Stimulated activated CD4-positive, alpha-beta T cell treated with anti-CD3 and anti-CD28 coated beads, Interleukin-1b, Interleukin-23, amount 100 ng/mL, for 24 hours (primary cell): ENCODE measurements at places on chromosomes 2 and 18.

DNA sequence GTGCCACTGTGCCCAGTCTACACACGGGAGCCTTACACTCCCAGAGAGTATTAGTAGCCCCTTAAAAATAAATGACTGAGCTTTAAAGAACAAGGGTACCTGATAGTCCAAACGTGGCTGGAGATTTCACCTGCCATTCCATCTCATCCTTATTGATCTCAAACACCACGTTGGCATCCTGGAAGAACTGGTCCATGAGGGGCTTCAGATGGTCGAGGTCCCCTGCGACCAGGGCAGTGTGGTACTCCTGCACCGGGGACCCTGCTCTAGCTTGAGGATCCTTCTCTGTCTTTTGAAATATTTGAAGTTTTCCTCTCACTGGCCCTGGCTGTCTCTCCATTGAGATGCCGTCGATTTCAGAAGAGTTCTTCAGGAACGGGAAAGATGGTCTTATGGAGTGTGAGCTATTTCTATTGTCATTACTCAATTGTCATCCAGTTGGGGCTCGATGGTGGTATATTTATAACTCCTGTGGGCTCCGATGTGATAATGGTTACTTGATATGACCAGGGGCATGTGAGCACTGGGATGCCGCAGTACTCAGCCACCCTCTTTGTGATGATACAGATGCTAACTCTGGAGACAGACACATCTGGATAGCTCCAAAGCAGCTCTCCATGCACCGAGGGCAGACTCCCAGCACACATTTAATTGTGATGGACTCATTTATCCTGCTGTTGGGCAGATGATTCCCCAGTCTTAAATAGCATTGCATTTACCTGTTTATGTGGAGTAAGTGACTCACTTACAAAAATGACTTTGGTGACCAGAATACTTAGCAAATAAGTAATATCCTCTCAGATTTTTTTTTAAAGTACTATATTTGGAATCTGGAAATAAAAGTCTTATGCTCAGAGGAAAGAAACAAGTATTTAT lies 22.8 kb downstream of the ASB18 start:
- no peak for DNase-seq

DNA sequence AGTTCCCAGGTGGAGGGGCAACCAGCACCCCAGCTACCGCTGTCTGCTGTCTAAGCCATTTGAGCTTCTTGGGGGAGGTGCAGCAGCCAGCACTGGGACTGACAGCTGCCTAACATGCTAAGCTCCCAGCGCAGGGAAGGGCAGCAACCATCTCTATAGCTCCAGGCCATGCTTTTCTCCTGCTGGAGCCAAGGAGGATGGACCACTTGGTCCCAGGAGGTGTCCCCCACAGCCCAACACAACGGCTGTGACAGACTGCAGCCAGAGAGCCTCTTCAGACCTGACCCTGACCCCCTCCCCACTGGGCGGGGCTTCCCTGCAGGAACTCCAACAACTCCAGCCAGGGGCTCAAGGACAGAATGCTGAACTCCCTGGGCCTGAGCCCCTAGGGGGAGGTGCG lies 370.6 kb upstream of the REG3G start:
- DNase-seq: no peak

DNA sequence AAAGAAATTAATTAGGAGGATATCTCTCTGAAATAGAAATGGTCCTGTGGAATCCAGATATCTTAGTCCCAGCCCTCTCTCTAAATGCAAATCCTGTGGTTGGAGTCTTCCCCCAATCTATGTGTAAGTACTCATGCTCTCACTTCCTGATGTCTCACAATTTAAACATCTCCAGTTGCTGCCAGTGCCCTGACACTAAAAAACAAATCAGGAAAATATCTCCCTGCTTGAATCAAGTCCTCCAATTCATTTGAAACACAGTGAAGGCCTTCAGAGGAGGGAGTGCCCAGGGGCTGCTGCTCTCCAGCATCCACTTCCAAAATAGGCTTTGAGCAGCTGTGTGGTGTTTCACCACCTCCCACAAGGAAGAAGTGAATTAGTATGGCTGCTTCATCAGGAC lies 413.8 kb downstream of the RAD51AP2 start:
- no peak for DNase-seq

- no peak for DNase-seq
Observed at GRCh38 chr2:196925051-196925767, 1.3 kb downstream of the PGAP1 start.

- DNase-seq: no peak
Observed at GRCh38 chr18:27645929-27646328, 460.8 kb upstream of the CHST9 start.

GRCh38 chr18:21242780-21243401 lies 859 bp downstream of the GREB1L start:
- DNase-seq: no peak

DNA sequence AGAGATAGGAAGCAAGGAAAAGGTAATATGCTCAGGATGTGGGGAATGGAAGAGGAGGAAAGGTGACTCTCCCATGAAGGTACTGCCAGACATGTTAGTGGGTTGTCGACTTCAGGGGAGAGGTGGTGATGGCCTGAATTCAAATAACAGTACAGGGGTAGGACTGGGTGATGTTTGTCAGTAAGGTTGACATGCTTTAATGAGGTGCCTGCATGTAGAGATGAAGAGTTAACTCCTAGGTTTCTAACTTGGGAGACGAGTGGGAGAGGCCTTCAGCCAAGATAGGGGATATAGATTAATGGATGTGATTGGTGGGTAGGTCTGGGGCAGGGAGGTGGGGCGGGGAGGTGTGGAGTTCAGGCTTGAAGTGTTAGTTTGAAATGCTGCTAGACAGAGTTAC lies 2.6 kb downstream of the NAPG start:
- no peak for DNase-seq

DNA sequence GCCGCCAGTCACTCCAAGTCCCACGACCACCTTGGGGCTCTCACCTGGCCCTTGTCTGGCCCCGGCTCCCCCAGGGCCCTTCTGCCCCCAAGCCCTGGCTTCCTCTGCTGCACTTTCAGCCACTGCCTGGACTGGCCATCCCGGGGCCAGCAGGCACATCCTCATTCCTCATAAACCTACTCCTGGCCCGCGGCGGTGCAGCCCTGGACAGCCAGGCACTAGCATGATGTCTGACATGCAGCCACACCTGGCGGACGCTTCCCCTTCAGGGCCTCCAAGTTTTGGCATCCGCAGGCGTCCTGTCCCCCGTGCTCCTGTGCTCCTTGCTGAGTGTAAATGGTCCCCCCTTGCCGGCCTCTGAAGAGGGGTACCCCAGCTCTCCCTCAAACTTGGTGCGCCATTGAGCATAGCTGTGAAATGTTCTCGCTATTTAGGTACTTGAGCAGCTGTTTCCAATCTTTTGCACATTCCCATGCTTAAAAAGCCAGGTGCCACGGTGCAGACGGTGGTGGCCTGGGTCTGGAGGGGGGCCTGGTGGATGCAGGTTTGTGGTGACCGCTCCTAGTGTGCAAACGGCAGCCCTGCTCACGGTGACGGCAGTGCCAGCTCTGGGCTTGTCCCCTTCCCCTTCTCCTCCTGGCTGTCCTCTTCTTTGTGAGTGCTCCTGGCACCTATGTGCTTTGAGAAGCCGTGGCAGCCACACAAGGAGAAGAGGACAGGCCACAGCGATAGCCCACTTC lies 123.8 kb downstream of the MBP start:
- DNase-seq: no peak

DNA sequence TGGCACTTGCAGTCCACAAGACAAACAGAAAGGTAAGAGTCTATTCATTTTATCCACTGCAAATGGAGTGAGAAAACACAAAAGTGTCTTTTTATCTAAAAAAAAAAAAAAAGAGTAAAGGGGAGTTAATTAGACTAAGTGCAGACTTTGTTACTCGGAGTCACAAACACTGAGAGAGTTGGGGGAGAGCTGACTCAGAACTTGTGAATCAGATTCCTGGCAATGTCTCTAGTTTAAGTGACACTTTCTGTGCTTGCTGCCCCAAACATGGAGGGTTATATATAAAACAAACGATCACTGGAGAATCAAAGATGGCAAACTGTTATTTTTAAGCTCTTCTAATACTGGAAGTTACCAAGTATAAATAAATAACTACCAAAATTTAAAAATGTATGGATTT lies 505.8 kb upstream of the NRP2 start:
- DNase-seq: no peak

DNA sequence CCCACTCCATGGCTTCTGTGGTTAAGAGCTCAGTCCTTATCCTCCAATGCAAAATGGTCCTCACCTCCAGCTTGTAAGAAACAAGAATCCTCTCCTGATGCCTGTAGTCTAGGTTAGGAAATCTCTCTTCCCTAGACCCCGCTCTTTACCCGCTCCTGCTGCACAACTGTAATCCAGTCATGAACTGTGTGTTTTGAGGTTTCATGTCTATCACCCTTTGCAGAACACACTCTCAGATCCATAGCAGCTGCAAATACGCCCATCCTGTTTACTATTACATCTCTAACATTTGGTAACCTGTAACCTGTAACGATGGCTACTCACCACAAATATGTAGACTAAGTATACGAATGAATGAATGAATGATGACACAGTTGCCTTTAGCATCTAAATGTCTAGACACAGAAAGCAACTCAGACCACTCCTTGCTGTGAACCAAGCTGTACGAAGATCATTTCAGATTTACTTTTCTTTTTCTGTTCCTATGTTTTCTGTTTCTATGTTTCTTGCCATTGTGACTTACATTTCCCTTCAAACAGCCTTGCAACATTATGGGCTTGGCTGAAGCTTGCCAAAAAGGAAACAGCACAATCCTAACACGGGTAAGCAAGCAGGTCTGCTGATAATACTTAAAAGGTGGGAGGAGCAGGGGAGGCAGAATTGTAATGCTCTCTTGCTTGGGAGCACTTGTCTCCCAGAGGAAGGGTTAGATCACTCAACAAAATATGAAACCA lies 53.7 kb downstream of the EPHA4 start:
- DNase-seq: no peak

DNA sequence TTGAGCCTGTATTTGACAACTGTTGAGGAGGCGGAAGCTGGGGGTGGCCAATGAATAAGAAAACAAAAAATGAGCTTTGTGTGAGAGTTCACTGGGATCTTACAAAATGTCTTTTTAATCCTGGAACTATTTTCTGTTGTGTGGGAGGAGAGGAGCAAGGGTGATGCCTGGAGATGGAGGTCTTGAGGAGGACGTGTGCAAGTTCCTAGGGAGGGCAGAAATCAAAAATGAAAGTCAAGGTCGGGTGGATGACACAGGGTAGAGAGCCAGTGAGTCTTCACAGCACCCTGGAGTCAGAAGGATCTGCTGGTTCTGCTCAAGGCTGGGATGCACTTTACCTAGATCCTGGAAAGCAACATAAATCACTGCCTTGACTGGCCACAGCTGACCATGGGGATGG lies 180.3 kb upstream of the PKDCC start:
- DNase-seq: no peak

DNA sequence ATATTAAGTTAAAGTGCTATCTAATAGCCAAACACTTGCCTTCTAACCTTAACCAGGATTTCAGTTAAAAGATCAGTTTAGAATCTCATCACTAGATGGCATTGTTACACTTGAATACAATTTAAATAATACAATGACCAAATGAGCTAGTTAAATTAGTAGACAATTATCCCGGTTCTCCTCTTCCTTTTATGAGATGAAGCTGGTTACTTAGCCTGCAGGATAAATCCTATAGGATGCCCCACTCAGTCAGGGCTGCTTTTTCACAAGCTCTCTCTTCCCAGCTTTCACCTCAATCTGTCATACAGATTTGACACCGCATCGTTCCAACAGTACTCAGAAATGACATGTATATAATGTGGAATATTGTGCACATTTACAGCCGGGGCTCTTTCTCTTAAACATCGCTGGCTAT lies 678.8 kb downstream of the KCNJ3 start:
- no peak for DNase-seq

- no peak for DNase-seq
Observed at GRCh38 chr18:34400834-34401233, 176.1 kb upstream of the NOL4 start.

- DNase-seq: no peak
Observed at GRCh38 chr18:37698508-37699040, 133.0 kb upstream of the CELF4 start.

- DNase-seq: no peak
Observed at GRCh38 chr2:202299712-202300111, 34.1 kb downstream of the NOP58 start.

- no peak for DNase-seq
Observed at GRCh38 chr2:10478916-10479315, 30.8 kb upstream of the ODC1 start.

GRCh38 chr2:55519938-55520885 lies 694 bp downstream of the CFAP36 start:
- DNase-seq: peak; percentile 25

DNA sequence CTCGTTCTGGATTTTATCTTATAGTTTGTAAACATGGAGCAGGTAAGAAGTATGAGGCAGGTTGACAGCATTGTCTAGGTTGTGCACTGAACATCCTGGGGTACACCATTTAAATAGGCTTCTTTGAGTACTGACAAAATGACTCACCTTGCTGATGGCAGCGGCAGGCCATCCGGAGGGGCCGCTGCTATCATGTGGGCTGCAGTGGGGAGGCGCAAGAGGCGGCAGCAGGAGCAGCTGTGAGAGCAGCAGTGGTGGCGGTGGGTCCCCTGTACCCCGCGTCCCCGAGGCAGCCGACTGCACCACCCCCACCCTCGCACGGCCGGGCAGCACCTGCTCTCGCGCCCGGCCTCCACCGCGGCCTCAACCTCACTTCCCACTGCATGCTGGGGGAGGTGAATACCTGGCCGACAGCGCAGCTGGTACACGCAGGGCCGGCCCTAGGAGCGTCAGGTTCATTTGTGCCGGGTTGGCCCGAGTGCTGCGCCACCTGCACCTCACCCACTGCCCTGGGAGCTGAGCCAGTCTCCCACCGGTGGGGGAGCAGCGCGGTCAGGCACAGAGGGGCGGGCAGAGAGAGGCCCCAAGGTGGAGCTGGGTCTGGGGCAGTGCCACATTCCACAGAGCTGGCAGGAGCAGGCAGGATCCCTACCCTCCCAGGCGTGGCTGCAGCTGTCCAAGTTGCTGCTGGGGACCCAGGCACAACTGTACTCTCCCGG lies 154.5 kb upstream of the RBMS1 start:
- no peak for DNase-seq

GRCh38 chr2:200470230-200470629 lies 39.6 kb downstream of the KCTD18 start:
- no peak for DNase-seq

- no peak for DNase-seq
Observed at GRCh38 chr2:150156415-150156814, 331.1 kb downstream of the RND3 start.

DNA sequence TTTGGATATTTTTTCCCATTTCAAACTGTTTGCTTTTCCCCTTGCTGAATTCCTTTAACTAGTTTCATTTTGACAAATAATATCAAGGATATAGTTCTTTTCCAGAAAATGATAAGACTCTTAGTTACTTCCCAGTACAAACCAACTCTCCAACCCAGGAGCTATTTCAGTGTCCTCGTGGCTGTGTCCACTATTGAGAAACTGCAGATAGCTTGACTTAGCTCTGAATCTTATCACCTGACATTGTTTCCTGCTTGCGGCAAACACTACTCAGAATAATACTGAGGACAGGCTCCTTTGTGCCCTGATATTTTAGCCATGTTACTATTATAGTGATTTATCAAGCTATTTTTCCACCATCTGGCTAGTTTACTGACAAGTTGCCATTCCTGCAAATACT lies 74.6 kb downstream of the KLF7 start:
- no peak for DNase-seq

- DNase-seq: no peak
Observed at GRCh38 chr2:227020416-227020815, 143.6 kb downstream of the COL4A4 start.
